ENCODE measurements at places on chromosomes 2 and 18.

- no peak for DNase-seq
These were observed 585.8 kb downstream of the CNTNAP5 start for GRCh38 chr2:124610866-124611265.

DNA sequence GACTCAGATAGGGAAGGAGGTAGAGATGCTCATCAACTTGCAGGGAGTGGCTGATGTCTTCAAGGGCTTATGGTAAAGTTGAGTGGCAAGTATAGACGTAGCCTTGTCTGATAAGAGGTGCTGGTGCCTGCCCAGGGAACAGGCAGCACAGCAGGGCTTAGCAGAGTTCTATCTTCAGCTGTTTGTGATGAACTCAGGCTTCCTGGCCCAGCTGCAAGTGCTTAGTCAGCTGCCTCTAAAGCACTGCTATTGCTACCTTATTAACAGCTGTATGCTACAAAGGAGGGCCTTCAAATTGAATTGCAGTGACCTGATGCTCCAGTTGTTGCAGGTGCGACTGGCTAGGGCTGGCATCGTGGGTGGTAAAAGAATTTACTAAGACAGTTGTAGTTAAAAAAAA lies 82.1 kb downstream of the TSN start:
- no peak for DNase-seq

GRCh38 chr2:192243488-192243887 lies 48.8 kb upstream of the TMEFF2 start:
- DNase-seq: no peak

DNA sequence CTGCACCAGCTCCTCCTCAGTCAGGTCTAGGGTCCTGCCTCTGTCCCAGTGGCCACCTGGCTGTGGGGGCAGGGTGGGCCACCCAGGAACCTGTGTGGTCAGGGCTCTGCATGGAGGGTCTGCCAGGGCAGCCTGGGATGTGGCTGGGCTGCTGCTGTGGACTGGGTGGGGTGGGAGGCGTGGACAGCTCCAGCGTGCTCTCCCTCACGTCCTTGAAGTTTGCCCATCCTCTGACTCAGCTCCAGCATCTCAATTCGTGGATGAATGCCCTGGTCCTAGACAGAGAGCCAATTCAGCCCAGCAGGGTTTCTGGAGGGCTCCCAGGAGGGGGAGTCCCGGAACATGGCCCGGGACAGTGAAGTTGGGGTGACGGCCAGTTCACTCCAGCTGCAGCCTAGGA lies 64.3 kb upstream of the EPAS1 start:
- DNase-seq: no peak

GRCh38 chr2:72166279-72166678 lies 18.6 kb upstream of the CYP26B1 start:
- DNase-seq: no peak

- no peak for DNase-seq
These were observed 260.8 kb upstream of the FAM98A start for GRCh38 chr2:33859811-33860461.

DNA sequence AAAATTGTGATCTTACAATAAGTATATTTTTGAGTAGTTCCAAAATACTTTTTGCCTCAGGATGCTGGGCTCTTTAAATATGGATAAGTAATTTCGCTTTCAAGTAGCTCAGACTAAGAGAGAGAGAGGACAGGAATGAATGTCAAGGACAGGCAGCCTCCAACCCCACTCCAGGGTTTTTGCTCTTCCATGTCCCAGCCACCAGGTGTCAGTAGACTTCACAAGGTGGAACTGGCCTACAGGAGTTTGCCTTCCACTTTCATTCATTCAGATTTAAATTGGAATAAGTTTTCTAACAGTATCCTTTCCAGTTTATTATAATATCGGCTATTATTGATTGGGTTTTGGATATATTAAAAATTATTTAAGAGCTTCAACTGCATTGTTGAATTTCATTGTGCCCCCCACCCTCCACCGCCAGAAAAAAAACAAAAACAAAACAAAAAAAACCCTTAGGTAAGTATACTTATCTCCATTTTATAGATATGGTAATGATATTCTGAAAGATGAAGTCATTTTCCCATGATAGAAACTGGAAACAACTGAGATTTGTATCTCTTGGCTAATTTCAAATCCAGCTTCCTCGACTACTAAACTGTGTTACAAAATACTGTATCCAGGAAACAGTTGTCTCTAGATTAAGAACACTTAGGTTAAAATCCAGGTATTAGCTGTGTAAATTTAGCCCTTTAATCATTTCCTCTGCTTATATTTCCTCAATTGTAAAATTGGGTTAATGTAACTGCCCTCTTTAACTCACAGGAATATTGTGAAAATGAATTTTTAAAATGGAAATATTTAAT lies 793.1 kb downstream of the ERBB4 start:
- DNase-seq: peak; percentile 69

GRCh38 chr2:237060534-237061312 lies 25.0 kb upstream of the COPS8 start:
- DNase-seq: peak; percentile 73

GRCh38 chr2:227366769-227367426 lies 12.2 kb downstream of the TM4SF20 start:
- DNase-seq: no peak

DNA sequence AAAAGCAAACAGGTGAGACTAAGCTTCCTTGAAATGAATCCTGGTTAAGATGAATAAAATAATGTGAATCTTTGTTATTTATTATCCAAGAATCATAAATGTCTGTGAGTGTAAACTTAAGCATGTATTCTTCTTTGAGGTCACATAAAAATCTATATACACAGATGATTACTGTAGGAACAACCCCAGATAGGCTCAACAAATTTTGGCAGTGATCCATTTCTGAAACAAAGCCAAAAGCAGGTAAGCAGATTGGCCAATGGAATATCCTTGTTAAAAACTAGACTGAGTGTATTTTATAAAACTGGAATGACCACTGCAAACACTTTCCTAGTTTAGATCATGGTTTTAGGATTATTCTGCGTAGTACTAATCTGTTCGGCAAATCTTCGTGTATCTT lies 11.3 kb downstream of the SCYGR5 start:
- no peak for DNase-seq

GRCh38 chr2:75949385-75950030 lies 238.8 kb upstream of the GCFC2 start:
- no peak for DNase-seq

GRCh38 chr2:190158798-190159434 lies 96.4 kb upstream of the MSTN start:
- DNase-seq: peak; percentile 19

DNA sequence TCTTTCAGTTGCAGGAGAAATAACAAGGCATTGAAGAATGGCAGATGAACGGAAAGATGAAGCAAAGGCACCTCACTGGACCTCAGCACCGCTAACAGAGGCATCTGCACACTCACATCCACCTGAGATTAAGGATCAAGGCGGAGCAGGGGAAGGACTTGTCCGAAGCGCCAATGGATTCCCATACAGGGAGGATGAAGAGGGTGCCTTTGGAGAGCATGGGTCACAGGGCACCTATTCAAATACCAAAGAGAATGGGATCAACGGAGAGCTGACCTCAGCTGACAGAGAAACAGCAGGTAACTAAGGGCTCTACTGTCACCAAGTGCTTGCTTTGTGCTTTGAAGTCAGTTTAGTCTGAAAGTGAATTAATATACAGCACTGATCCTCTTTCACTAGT lies 118.5 kb upstream of the UNC80 start:
- DNase-seq: no peak

Data from iPS-NIHi11 (cell line).